Left colon (tissue), 2 donors: ENCODE measurements at places on chromosomes 2 and 18.

- DNase-seq: no peak
These were observed 57.4 kb downstream of the TRPM8 start for GRCh38 chr2:233974530-233975071.

DNA sequence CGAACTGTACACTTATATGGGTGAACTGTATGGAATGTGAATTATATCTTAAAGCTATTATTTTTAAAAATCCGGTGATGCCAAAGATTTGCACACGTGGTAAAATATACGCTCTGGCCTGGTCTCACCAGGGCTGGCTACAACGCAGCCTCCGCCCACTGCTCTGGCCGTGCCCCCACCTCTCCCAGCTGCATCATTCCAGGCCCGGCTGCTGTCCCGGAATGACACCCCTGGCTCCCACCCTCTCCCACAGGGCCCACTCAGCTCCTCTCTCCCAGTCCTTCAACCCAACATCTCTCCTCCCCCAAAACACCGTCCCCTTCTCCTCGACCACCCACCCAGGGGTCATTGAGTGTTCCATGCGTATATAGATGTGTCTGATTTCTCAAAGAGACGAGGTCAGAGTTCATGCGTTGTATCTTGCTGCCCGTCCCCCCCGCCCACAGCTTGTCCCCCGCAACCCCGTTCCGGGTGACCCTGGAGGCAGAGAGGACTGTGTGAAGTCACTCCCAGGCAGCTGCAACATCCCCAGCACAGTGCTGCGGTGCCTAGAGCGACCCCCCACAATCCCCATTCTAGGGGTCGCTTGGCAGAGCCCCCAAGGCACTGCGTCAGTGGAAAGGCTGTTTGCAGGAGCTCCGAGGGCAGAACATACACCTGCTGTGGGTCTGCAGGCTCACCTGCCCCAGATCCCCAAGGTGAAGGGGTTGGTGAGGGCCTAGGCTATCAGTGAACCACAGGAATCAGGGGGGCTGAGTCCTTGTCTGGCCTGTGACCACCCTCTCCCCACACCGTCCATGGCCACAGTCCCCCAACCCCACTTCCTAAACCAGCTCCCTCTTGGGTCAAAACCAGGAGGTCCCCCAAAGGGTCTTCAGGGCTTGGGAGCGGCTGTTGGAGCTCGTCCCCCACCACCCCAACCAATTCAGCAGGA is 13.3 kb downstream of the DNMT3A start:
- no peak for DNase-seq

GRCh38 chr2:180698668-180699067 is 281.7 kb upstream of the UBE2E3 start:
- no peak for DNase-seq

DNA sequence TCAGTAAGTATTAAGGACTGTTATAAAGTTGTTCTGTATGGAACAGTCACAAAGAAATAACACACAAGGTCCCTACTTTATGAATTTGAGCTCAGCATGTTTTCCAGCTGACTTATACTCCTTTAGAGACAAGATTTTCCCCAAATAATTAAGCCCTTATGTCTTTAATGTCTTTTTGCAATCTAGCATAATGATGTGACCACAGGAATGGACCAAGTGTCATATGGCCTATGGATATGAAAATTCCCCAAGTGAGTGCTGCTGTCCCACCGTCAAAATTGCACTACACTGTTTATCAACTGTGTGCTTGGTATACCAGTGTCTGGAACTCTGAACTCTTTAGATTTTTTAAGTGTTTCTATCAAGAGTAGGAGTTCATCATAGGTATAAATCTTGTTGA is 369.6 kb downstream of the PID1 start:
- DNase-seq: no peak

DNA sequence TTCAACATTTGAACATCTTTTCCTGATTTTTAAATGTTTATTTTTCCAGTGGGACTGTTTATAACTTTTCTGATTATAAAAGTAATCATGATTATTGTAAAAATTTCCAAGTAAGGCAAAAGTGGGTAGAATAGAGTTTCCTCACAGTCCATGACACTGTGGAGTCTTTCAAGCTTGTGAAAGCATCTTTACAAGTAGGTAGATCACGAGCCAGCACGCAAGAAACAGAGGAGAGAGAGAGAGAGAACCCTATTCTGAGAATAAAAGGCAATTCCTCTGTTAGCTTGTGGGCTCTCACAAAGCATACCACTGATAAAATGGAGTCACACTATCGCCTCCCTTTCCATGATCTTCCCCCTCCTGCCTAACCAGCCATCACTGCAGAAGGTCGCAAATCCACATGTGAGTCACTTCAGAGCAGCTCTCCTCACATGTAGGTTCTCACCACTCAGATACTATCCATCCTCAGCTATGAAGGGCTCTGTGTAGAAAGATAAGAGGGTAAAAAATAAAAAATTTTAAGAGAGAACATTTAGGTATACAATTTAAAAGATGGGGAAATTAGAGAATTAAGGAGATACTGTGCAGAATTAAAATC is 40.3 kb downstream of the AAK1 start:
- DNase-seq: no peak
